ENCODE measurements at places on chromosomes 16 and 17.

DNA sequence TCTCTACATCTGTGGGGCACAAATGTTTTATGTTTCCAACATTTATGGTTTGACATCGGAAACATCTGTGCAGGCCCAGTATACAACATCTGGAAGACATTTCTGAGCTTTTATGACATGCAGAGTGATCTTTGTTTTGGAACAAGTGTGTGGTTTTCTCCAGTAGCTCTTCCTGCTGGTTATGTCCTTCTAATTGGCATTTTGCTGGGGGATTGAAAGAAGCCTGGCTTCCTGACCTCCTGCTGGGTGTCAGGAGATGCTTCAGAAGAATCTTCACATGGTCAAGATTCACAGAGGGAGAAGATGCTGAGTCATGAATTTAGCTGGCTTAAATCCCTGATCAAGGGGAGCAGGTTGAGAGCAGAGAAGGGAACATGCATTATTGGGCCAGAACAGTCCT lies 279.5 kb upstream of the MYOCD start:
- DNase-seq: peak; percentile 23

GRCh38 chr16:58127634-58128033 lies 1.5 kb downstream of the CFAP20 start:
- no peak for DNase-seq

- DNase-seq: no peak
Measured at GRCh38 chr16:50667497-50668367, 13.4 kb downstream of the SNX20 start.

- no peak for DNase-seq
Measured at GRCh38 chr16:69839240-69839688, 77.1 kb downstream of the WWP2 start.

- no peak for DNase-seq
Measured at GRCh38 chr17:5416901-5417300, 2.6 kb downstream of the NUP88 start.

- no peak for DNase-seq
Measured at GRCh38 chr16:77322757-77323156, 112.1 kb downstream of the ADAMTS18 start.

DNA sequence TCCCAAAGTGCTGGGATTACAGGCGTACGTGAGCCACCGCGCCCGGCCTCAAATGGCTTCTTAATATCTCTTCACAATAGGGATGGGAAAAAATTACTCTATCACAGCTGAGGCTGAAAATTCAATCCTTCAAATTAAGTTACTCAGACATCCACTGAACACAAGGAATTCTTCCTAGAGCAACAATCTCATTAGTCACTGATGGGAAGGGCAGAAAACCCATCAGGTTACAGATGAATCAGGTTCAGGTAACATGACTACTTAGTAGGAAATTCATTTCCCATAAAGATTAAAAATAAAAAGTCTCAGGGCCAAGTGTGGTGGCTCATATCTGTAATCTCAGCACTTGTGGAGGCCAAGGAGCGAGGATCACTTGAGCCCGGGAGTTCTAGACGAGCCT lies 42.5 kb upstream of the ABR start:
- DNase-seq: no peak

DNA sequence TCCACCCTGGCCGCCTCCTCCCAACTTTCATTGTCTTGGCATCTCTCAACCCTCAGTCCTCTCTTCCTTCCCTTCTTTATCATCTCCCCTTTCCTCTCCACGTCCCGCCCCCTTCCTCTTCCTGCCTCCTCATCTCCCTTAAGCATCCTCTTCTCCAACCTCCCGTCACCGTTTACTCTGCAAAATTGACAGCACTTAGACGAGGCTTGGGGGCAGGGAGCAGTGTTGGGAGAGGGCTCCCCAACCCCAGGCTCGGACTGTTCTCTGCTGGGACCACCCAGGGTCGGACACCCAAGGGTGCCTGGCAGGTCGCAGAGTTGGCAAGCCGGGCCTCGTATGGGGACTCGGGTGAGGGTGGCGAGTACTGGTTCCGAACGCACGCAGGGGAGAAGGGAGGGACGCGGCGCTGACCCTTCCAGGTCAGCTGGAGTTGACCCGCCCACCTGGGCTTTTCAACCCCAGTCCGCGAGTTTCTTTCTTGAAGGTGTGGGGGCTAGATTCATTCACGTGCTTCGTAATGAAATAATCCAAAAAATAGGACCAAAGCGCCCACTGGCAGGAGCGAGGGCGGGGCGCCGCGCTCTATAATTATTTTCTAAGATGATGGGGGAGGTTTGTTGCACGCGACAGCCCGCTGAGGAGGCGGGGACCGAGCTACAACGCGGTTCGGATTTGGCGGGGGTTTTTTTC lies 775 bp upstream of the PAGR1 start:
- peak; percentile 25 for DNase-seq

GRCh38 chr16:70638814-70639792 lies 7.3 kb upstream of the IL34 start:
- DNase-seq: no peak

DNA sequence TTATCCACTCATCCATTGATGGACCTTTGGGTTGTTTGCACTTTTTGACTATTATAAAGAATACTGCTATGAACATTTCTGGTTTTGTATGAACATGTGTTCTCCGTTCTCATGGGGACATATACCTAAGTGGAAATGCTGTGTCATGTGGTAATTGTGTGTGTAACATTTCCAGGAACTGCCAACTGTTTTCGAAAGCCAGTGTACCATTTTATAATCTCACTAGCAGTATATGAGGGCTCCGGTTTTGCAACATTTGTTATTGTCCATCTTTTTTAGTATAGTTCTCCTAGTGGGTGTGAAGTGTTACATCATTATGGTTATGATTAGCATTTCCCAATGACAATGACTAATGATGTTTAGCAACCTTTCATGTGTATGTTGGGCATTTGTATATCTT lies 5.1 kb upstream of the TRIM25 start:
- DNase-seq: no peak

DNA sequence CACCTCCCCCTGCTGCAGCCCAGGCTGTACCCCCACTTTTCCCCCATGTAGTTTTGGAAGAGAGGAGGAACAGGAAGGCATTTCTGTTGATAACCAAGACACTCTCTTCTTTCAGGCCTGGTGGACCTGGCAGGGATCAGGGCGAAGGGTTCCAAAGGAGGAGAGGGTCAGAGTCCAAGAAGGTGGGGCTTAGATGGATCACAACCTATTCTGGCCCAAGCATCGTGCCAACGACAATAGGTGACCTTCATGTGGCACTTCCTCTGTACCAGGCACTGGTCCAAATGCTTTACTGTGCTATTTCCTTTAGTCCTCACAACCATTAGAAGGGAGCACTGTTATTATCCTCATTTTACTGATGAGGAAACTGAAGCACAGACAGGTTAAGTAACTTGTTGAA lies 84.3 kb downstream of the TMEM132E start:
- DNase-seq: no peak

DNA sequence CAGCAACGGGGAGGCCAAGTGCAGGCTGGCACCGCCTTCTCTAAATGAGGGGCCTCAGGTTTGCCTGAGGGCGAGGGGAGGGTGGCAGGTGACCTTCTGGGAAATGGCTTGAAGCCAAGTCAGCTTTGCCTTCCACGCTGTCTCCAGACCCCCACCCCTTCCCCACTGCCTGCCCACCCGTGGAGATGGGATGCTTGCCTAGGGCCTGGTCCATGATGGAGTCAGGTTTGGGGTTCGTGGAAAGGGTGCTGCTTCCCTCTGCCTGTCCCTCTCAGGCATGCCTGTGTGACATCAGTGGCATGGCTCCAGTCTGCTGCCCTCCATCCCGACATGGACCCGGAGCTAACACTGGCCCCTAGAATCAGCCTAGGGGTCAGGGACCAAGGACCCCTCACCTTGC lies 18.5 kb downstream of the NGFR start:
- no peak for DNase-seq

DNA sequence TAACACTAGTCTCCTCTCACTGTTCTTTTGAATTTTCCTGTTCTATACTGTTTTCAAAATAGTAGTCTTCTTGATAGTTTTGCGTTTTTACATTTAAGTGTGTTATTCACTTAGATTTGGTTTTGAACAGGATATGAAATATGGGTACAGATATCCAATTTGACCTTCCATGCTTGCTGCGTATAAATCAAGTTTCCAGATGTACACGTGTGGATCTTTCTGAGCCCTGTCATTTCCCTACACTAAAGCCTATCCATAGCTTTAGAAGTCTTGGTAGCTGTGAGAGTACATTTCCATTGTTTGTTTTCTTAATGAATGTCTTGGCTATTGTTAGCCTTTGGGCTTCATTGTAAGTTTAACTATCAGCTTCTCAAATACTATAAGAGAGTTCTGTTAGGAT lies 20.4 kb downstream of the CYLD start:
- DNase-seq: no peak

GRCh38 chr16:1998360-1998835 lies 8.6 kb downstream of the SYNGR3 start:
- DNase-seq: no peak

DNA sequence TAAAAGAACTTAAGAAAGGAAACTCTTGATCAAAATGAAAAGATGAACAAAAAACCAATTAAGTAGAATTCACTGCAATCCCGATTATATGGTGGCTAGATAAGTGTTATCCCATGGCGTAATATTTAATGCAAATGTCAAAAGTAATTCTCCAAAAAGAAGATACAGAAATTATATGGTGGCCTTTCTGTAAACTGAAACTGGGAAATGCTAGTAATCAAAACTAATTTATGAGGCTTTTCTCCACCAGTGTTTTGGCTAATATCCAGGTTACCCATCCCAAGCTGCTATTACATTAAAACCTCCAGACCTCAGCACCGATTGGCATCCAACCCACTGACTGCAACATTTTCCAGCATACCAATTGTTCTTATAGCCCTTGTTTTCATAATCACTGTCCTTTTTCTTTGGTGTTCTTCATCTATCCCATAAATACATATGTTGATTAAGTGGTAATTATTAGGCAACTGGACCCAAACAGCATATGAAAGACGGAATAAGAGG lies 77.2 kb upstream of the TNRC6A start:
- DNase-seq: no peak

GRCh38 chr17:1109606-1110540 lies 69.9 kb downstream of the ABR start:
- no peak for DNase-seq

DNA sequence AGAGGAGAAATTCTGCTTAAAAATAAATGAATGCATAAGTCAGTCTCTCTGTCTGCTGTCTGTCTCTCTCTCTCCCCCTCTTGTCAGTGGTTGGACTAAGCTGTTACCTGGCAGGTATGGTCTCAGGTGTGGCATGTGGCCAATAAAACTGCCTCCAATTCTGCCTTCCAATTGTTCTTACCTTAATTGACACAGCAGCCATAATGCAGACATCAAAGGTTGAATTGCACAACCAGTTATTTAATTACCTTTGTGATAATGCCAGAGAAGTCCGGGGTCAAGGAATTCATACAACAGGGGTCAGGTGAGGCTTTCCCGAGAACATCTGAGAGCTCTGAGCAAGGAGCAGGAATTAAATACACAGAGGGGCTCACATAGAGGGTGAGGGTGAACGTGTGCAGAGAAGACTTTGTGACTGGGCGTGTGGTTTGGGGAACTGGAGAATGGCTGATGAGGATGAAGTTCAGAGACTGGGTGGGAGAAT lies 78.8 kb upstream of the CDYL2 start:
- no peak for DNase-seq

- DNase-seq: no peak
Measured at GRCh38 chr16:7820816-7821215, 488.2 kb downstream of the RBFOX1 start.

DNA sequence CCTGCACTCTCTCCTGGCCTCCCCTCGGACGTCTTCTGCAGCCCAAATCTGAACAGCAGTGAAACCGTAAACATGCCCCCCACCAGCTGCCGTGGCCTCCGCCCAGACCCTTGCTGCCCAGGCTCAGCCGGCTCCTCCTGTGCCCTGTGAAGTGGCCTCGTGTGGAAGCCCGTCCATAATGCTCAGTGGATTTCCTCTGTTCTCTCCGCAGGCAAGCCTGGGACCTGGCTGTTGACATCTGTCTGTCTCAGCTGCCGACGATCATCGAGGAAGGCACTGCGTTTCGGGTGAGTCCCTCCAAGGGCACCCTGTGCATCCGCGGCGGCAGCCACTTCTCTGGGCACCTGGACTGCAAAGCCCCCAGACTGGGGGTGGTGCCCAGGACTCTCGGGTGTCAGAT lies 153.9 kb upstream of the CHMP6 start:
- DNase-seq: no peak

DNA sequence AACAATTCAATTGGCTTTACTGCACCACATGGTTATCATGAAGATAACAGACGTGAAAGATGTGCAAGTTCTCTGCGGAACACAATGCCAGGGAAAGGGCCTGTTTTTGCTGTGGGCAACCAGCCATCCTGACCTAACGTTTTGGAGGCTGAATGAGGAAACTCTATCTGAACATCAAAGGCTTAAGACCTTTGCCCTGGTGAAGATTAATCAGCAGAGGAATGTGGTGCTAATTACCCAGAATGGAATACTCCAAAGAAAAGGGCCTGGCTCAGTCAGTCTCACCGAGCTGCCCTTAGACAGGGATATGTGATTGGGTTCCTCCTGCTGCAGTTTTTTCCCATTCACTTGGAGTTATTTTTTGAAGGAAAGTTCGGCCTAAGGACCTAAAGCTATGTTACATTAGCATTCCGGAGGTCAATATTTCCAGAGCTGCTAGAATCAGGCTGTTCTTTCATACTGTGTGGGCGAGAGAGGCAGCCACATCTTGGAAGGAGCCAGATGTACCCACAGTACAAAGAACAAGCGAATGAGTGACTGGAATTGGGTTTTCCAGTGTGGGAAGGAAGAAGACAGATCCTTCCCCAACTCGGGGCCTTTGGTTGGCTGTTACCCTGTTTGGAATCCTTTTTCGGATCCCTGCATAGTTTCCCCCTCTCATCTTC lies 15.5 kb downstream of the ASIC2 start:
- no peak for DNase-seq

- DNase-seq: no peak
Measured at GRCh38 chr17:42403150-42403549, 14.9 kb upstream of the STAT3 start.

DNA sequence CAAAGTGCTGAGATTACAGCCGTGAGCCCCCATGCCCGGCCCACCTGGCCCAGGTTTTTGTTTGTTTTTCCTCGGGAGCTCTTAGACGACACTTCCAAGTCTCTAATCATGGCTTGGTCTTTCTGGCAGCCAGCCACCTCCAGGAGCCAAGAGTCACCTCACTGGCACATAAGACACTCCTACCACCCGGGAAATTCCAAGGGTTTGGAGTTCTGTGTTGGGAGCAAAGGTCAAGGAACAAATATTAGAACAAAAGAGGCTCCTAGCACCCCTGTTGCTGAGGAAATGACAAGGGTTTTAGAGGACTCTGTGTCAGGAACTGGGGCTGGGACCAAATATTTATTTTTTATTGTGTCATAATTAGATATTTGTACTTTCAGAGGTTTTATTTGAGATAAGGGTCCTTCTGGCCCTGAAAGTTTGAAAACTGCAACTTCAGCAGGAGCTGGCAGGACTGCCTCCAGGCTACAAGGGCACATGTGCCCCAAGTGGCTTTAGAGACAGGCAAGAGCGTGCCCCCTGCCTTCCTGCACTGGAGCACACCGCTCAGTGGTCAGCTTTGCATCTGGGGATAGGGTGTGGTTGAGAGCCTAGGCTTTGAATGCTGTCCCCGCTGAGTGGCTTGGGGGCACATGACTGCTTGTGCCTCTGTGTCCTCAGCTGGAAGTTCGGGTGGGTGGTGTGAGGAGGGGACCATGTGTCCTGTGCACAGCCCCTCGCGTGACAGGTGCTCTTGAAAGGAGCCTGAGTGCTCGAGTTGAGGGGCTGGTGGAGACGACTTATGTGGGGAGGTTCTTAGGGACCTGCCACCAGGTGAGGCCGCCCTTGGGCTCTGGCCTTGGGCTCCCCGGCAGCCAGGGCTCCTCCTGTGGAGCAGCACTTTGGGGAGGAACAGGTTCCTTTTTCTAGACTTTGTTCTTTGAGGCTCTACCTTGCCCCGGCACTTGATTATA lies 29.7 kb downstream of the MGRN1 start:
- DNase-seq: no peak

GRCh38 chr16:58022601-58023371 lies 2.8 kb upstream of the MMP15 start:
- DNase-seq: peak; percentile 87
